ENCODE measurements at places on chromosomes 6 and 20. TPM values are rescaled to one million over a fixed set of nuclear protein-coding genes. Genes with fewer than 3 reads are reported as not detected.

Gene RAET1L
- total RNA-seq: not detected

Gene HLA-DOA
- not detected for total RNA-seq

Gene PRR18
- 0.14 TPM for total RNA-seq

Gene CAP2
- 12.2 TPM for total RNA-seq

Gene SLC32A1
- not detected for total RNA-seq

Gene SLC22A1
- total RNA-seq: 1.7 TPM

Gene FABP7
- not detected for total RNA-seq

Gene PHF10
- 22.5 TPM for total RNA-seq

Gene ZC2HC1B
- total RNA-seq: not detected

Gene RIPPLY2
- not detected for total RNA-seq

Gene GPR6
- not detected for total RNA-seq

Gene BCAS1
- 0.42 TPM for total RNA-seq

Gene CLDN20
- total RNA-seq: not detected

Gene EYS
- total RNA-seq: not detected

Gene BFSP1
- 4.7 TPM for total RNA-seq

Gene PMEPA1
- 396 TPM for total RNA-seq

Gene DBNDD2
- total RNA-seq: 28.8 TPM

Gene TAGAP
- total RNA-seq: not detected

Gene HRH3
- not detected for total RNA-seq

Gene C20orf202
- total RNA-seq: not detected

Gene CDH4
- 6.2 TPM for total RNA-seq

Gene PNLDC1
- not detected for total RNA-seq

Gene PARD6B
- 2.2 TPM for total RNA-seq

Gene CLPSL1
- not detected for total RNA-seq

Gene SFTA2
- not detected for total RNA-seq

Gene TINAG
- total RNA-seq: not detected

Gene RAMACL
- total RNA-seq: 0.20 TPM

Gene DAAM2
- total RNA-seq: 0.02 TPM

Gene CTAGE9
- not detected for total RNA-seq

Gene DOK5
- total RNA-seq: not detected

Gene MCCD1
- total RNA-seq: not detected

Gene IPCEF1
- total RNA-seq: not detected

Gene KIF16B
- total RNA-seq: 14.3 TPM

Gene VSX1
- total RNA-seq: 1.0 TPM

Gene SIGLEC1
- not detected for total RNA-seq

Gene C20orf144
- 0.19 TPM for total RNA-seq

Measured in A549 treated with ZK216348 at 1 μM for 4 hours (cell line).